Putamen (tissue), 1 donor: ENCODE measurements at places on chromosomes 11 and 22.

DNA sequence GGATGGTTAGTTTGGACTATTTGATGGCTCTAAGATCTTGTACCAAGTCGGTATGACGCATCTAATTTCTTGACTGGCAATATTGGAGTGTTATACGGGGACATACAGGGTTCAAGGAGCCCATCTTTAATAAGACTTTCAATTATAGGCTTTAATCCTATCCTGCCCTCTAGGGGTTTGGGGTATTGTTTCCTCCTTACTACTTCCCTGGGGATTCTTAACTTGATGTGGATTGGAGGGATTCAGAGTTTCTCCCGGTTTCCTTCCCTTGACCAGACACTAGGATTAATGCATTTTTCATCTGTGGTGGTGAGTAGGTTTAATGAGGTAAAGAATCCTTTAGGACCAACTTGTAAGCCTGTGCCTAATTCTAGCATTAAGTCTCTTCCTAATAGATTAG, 18.8 kb downstream of the CYP2D6 start:
- DNase-seq, result no peak

GRCh38 chr11:13268791-13269190, 8.8 kb upstream of the BMAL1 start:
- DNase-seq, result no peak

DNA sequence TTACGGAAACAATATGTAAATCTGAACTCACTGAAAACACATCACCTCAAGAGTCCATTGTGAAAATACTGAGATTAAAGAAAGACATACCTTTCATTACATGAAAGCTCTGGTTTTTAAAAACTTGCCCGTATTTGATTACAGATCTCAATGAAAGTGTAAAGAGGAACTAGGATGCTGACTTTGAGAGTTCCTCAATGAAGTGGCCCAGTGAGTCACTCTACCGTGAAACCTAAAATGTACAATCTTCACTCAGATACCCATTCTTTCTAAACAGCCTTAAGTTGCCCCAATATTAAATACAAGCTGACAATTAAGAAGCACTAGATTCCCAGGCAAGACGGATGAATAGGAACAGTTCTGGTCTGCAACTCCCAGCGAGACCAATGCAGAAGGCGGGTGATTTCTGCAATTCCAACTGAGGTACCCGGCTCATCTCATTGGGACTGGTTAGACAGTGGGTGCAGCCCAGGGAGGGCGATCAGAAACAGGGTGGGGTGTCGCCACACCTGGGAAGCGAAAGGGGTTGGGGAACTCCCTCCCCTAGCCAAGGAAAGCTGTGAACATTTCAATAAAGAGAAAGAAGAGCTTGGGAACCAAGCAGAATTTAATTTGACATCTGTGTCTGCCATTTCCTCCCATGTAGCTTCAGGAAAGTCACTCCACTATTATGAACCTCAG, 33.8 kb upstream of the OR9G4 start:
- no peak for DNase-seq

DNA sequence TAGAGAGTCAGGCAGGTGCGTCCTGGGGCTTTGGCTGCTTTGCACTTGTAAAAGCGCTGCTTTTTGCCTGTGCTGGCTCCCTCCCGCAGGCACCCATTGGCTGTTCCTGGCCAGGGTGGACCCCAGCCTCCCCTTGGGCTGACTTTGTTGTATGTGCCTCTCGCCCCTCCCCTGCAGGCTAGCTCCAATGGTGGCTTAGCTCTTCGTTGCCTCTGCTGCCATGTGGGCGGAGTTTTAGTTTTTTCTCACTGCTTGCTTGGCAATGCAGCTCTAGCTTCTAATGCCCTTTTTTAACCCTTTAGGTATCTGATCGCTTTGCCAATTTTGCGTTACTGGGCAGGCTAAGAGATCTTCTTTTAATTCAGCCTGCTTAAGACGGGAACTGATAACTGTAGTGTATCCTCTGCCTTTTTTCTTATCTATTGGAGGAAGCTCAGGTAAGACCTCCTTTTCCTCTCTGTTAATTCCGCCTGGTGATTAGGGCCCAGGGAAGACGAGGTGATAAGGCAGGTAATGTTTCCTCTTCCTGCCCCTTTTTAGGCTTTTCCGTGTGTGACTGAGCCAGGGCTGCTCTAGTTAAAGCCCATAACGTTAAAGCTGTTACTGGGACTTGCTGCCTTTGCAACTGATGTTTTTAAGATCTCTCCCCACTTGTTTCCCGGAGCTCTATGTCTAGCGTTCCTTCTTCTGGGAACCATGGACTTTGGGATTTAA, 11.7 kb upstream of the GLYATL1 start:
- DNase-seq, result no peak

- DNase-seq, result no peak
Measured at GRCh38 chr22:44187652-44188230, 7.0 kb downstream of the PARVG start.

DNA sequence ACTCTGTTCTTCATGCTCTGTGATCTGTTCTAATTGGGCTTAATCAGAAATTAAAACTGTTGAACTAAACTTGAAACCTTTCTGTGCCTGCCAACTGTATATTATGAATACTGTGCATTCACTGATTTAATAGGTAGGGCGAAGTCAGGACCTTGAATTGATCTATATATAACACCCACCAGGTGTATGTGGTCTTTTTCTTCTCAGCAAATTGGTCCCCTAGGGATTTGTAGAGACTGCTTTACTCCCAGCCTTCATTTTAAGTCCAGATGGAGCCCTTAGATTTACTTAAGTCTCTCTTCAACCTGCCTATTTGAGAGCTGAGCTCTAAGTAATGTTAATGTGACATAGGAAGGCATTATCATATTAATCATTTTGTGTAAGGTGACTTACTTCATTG, 257.5 kb downstream of the TMEM135 start:
- no peak for DNase-seq

GRCh38 chr22:22057617-22058378, 75.2 kb upstream of the TOP3B start:
- no peak for DNase-seq

- DNase-seq, result no peak
Measured at GRCh38 chr11:66359662-66360087, 11.9 kb downstream of the SLC29A2 start.

DNA sequence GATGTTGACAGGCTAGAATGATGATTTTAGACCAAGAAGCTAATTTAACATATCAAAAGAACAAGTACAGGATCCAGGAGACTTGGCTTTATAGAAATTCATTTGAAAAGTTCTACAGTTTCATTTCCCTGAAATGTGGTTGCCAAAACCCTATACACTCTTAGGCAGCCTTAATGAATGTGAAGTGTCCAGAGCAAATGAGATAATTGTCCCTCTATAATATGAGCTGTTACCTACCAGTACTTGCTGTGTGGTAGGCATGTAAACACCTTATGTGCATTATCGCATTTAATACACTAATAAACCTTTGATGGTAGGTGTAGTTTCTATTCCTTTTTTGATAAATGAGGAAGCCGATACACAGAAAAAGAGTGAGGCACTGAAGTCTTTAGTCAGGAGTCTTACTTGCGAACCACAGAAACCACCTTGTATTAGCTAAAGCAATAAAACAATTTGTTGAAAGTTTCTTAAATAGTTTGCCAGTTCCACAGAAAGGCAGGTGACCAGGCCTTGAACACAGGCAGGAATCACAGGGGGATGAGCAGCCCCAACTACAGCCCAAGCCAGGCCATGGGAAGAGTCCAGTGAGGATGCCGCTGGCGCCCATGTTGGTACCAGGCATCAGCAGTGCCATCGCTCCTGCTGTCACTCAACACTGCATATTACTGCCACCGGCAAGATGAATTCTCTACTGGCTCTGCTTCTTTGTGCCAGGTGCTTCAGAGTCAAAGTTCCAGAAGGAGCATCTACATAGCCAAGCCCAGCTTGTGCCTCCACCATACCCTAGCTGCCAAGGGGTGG, 81.7 kb downstream of the SWAP70 start:
- no peak for DNase-seq

- DNase-seq, result no peak
Measured at GRCh38 chr11:13984616-13985450, 22.3 kb downstream of the SPON1 start.

DNA sequence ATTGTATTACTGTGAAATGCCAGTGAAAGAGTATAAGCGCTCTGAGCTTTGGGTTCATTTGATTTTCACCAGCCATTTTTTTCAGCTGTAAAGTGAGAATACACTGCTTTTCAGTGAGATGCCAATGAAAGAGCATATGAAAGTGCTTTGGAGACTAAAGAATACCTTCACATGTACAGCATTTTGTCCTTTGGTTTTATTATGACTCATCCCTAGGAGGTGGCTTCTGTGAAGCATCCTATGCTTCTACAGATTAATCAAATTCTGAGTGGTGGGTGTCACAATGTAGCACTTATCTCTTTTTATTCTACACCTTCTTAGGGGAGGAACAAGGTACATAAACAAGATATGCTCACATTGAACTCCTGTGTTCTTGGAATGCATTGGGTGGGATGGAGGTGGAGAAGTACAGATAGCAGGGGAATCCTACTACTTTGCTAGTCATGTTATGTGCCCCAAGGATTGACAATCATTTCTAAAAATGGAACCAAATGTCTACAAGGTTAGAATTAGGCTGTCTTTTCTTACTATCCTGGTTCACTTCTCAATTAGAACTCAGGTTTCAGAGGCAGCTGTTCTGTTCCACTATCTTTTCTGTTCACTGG, 18.7 kb downstream of the TRIM44 start:
- DNase-seq, result peak; percentile 45

- DNase-seq, result peak; percentile 78
Measured at GRCh38 chr11:118240999-118241763, 11.0 kb downstream of the MPZL3 start.

- no peak for DNase-seq
Measured at GRCh38 chr22:26983311-26983710, 325.9 kb downstream of the MIAT start.

DNA sequence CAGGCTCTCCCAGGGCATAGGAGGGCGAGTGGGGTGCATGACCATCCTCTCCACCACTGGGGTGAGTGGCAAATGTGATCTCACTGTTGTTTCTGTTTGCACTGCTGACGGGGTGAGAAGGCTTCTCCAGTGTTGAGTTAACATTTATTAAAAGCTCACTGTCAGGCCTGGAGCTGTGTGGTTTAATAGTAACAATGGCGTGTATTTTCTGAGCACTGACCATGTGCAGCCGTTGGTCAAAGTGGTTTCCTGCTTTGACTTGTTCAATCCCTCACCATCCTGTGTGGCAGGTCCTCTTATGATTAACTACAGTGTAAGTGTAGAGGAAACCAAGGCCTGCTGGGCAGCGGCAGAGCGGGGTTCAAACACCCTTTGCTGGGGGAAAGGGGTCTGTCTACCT, 4.4 kb downstream of the A4GALT start:
- no peak for DNase-seq

- no peak for DNase-seq
Measured at GRCh38 chr22:43744700-43745410, 67.2 kb downstream of the EFCAB6 start.

DNA sequence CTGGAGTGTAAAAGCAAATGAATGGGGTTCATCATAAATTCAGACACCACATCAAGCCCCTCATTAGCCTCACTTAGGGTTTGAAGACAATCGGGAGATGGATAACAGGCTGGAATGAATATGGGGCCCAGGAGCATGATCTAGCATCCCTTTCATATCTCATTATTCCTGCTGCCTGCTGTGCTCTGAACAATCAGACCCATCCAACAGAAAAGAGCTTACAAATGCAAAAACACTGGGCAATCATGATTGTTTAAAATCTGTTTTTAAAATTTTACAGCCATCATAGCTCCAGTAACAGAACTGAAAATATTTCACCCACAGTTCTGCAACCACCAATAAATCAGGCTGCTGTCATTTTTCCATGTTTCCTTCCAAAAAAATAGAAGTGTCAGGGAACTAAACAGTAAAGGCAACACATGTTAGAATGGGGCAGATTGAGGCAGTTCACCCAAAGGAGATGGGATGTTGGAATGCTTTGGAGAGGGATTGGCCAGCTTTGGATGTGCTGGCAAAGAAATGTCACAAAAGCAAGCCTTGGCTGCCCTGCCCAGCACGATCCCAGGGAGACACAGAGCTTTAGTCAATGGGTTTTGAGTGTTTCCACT, 47.8 kb upstream of the BMAL1 start:
- DNase-seq, result no peak

GRCh38 chr11:33828604-33829429, 54.5 kb upstream of the FBXO3 start:
- DNase-seq, result no peak

DNA sequence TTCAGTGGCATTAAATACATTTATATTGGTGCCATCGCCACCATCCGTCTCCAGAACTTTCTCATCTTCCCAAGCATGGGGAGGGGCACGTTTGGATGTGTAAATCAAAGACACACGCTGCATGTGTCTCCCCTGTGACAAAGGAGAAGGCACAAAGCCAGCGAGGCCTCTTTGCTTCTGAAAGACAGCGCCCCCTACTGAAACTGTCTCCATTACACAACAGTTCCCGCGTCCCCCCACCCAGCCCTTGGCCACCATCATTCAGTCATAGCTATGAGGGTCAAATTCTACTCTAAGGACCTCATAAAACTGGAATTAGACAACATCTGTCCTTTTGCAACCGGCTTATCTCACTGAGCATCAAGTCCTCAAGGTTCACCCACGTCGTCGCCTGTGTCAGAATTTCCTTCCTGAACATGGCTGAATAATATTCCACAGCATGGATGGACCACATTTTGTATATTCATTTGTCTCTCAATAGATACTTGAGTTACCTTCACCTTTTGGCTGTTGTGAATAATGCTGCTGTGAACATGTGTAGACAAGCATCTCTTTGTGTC, 64.8 kb downstream of the IGF2 start:
- no peak for DNase-seq

DNA sequence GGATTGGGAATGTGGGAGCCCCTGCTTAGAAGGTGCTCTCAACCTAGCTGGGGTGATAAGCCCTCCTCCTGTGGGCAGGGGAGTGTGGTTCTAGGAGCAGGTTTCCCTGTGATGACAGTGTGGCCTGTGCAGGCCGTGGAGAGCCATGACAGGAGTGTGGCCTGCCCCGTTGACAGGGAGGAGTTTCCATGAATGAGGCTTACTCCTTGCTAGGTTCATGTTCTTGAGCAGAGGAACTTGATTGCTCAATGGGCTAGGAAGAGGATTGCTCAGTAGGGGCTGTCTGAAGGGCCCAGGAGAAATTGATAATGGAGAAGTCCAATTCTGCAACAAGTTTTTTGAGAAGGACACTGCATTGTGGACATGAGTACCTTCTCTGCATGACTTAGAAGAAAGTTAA, 92.0 kb downstream of the PPP6R3 start:
- no peak for DNase-seq
